NCI-H748 treated with DMSO at 0.1 percent for 48 hours (cell line): ENCODE measurements at places on chromosomes 4 and X.

GRCh38 chr4:153485860-153486259 is 19.7 kb downstream of the TMEM131L start:
- DNase-seq, result no peak

DNA sequence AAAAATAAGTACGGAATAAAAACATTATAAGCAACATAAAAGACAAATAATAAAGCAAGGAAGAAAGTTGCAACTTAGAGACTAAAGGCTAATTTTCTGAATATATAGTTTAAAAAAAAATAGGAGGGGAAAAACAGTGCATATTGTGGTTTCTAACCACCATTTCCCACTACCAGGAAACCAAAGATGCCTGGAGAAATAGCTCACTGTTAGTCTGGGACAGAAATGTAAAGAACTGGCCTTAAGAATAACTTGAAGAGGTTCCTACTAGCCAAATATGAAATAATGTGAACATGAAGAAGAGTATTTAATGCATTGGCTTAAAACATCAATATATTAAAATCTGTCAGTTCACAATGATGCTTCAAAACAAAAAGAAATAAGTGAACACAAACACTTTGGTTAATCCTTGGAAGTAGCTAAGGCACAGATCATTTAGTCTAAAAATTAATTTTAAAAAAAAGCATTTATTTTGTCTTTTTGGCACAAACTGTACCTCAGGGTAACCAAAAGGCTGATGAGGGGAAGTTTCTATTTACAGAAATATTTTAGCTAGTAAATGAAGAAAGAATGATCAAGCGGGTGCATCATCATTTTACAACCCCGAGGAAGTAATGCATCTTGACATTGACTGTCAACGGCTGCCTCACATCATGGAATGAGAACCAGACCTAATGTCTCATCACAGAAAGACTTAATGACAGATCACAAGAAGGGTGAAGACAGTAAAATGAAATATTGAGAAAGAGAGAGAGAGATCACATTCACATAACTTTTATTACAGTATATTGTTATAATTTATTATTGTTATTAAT is 297.2 kb upstream of the LDB2 start:
- DNase-seq, result no peak

GRCh38 chrX:55480390-55481062 is 9.1 kb downstream of the USP51 start:
- no peak for DNase-seq

DNA sequence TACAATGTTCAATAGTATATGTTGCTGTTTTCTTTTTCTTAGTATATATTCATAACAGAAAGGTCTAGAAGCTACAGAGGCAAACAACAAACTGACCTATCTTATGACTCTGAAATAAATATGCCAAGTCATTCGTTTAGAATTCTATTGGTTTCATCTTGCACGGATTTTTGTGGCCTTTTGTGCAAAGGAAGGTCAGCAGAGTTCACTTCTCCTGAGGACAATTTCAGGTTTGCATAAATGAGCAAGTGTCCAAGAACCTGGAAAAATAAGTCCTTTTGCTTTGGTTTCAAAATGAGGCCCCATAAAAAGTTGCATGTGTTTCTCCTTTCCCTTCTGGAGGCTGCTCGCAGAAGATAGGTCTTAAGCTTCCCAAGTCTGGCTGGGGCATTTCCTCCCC is 156.9 kb downstream of the APBB2 start:
- DNase-seq, result no peak
